Stimulated activated CD4-positive, alpha-beta T cell treated with anti-CD3 and anti-CD28 coated beads, Interleukin-2, amount 100 ng/mL, for 48 hours (primary cell): ENCODE measurements at places on chromosomes 7 and 10.

DNA sequence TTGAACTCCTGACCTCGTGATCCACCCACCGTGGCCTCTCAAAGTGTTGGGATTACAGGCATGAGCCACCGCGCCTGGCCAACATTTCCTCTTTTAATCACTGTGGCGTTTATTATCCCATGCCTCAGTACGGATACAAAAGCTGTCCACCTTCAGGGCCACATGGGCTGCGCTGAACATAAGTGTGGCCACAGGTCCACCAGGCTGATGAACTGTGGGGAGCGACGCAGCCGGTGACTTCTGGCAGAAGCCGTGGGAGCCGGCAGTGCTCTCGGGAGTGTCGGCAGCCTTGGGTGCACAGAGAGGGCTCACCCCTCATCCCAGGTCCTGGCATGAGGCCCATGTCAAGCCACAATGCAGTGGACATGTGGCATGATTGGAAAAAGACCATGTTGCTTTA lies 223.6 kb downstream of the TNS3 start:
- DNase-seq: no peak

GRCh38 chr10:121183236-121183635 lies 332.1 kb downstream of the WDR11 start:
- DNase-seq: no peak

DNA sequence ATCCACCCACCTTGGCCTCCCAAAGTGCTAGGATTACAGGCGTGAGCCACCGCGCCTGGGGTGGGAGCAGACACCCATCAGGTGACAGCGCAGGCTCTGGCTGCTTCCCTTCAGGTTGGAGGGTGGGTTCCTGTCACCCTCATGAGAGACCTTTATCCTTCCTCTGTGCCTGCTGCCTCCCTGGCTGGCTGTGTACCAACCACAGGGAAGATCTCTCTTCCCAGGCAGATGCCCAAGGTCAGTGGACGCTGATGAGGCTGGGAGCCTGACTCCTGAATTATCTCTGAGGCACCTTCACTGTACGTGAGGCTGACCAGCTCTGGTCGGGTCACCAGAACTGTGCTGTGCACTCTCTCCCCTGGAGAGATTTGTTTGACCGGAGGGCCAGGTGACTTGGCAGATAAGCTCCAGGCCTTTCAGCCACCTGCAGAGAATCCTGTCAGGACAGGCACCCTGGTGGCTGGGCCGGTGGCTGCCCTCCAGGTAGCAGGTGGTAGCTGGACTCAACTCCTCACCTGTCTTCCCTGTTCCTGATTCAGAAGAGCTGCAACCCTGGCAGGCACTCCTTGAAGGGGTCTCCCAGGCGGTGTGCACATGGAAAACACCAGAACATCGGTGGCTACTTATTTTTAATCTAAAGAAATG lies 251.9 kb downstream of the GLRX3 start:
- no peak for DNase-seq

DNA sequence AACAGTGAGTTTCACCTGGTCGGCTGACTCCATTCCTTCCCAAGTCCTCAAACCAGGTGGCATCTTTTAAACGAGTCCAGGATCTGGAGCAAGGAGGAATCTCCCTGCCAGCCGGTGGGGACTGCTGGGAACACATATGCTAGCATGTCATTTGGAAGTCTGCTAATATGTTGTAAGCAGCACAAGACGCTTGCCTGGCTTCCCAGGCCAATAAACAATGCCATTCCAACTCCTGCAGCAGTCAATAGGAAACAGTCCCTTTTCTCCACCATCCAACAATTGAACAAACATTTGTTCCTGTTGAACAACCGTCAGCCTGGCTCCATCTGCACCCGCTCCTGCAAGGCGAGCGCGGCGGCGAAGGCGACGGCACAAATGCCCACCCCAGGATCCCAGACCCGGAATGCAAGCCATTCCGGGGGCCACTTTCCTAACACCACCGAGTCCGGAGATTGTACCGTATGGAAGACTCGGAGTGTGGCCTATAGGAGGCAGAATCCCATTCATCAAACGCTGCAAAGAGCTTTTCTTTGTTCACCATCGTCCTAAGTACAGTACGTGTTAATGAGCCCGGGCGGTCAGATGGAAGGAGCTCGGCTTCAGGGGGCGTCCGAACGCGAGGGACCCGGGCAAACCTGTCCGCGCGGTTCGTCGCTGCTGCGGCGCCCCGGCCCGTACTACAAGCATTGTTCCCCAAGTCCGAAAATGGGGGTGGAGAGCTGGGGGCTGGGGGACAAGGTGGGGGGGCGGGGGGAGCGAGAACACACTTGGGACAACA lies 1.6 kb downstream of the FAM53B start:
- no peak for DNase-seq

DNA sequence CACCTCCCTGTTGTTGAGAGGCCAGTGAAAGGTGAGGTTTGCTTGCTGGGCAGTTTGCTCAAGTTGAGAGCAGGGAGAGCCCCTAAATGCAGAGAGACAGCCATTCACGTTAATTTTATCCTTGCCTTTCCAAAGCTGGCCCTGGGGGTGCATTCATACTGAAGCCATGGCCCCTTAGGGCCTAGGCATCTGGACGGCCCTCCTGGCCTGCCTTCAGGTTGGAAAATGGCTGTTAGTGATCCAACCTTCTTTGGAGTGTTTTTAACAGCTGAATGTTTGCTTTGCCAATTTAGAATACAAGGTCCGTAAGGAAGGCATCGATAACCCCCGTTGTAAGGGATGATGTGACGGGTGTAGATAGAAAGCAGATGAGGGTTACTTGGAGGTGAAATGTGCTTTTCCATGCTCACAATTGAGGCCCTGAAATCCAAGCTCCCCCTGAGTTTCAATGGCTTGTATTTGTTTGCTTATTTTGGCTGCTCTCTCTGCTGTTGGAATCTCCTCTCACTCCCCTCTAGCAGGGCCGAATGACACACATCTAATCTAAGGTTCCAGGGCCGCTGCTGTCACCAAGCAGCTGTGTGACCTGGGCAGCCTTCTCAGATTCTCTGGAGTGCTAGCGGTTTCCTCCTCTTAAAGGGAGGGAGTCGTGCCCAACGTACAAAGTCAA lies 171.6 kb upstream of the MKI67 start:
- no peak for DNase-seq

DNA sequence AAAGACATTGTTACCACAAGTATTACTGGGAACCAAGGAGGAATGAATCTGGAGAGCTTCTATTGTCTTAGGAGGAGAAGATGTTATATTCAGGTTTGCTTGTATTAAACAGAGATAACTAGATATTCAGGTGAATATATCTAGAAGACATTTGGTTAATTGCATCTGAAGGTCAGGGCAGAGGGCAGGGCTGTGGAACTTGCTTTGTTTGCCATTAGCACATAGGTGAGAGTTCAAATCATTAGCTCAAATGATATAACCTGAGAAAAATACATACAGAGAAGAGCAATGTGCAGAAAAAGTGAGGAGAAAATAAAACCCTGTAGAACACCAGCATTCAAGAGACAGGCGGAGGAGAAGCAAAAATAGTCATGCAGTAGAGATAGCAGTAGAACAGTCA lies 116.8 kb downstream of the DNAJB9 start:
- no peak for DNase-seq

GRCh38 chr10:111221682-111222480 lies 145.1 kb downstream of the ADRA2A start:
- DNase-seq: no peak

GRCh38 chr10:97483921-97484320 lies 14.3 kb downstream of the MMS19 start:
- DNase-seq: no peak

DNA sequence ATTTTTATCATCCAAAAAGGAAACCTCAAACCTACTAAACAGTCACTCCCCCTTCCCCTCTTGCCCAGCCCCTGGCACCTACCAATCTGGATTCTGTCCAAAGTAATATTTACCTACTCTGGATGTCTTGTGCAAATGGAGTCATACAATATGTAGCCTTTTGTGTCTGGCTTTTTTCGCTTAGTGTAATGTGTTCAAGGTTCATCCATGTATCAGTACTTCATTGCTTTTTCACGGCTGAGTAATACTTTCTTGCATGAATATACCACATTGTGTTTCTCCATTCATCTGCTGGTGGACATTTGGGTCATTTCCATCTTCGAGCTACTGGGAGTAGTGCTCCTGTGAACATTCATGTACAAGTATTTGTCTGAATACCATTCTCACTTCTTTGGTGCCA lies 113.6 kb downstream of the EEPD1 start:
- DNase-seq: no peak

- no peak for DNase-seq
These were observed 142.0 kb downstream of the PTPN20 start for GRCh38 chr10:47053081-47053798.

GRCh38 chr7:77802557-77803405 lies 4.2 kb downstream of the PHTF2 start:
- no peak for DNase-seq

DNA sequence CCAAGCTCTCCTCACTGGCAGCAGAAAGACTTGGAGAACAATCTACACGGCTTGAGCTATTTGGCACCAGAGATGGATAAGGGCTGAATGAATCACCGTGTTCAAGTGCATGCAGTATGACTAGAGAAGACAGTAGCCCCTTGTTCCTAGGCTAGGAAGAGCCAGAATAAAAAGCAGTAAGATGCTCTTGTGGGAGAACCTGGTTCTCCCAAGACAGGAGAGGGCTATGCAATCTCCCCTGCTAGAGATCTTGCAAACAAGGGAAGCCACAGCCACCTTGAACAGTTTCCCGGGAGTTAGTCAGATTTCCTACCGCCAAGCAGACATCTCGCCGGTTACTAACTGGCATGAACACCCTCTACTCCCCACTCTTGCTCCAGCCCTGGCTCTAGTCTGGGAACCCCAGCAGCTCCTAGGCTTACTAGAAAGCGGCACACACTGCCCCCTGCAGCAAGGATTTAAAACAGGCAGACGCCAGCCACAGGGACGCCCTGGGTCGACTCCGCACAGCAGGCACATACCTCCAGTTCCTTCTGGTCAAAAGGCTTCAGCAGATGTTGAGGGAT lies 107.3 kb downstream of the SMURF1 start:
- no peak for DNase-seq

DNA sequence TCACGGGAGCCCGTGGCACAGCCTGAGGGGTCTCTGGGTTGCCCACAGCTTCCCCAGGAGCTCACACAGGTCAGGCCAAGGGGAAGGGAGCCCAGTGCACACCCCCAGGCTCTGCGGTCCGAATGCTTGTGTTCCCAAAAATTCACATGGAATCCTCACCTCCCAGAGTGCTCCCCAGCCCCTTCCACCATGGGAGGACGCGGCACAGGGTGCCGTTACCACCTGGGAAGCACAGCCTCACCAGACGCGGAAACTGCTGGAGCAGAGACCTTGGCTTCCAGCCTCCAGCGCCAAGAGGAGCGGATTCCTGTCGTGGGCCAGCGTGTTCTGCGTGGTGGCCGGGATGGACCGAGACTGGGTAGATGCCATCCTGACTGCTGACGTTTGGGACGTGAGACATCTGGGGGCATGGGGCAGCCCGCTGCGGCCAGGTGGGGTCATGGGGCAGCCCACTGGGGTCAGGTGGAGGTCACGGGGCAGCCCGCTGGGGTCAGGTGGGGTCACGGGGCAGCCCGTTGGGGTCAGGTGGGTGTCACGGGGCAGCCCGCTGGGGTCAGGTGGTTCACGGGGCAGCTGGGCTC lies 149.4 kb downstream of the WDR37 start:
- no peak for DNase-seq

DNA sequence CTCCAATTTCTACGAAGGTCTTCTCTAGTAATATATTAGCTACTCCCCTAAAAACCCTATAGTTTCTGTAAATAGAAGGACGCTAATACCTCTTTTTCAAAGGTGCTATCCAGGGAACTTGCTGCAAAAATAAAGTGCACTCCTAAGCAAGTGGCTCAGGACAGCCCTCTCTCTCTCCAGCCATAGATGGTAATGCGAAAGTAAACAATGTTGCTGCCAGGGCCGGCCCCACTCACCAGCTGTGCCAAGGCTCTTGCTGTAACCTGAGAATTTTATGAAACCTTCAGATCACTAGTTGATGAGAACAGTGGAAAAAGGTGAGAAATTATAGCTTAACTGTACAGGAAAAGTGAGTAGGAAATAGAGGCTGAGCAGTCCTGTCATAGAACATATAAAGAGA lies 10.9 kb upstream of the TAS2R39 start:
- no peak for DNase-seq

GRCh38 chr7:152556013-152556755 lies 119.8 kb downstream of the XRCC2 start:
- no peak for DNase-seq

DNA sequence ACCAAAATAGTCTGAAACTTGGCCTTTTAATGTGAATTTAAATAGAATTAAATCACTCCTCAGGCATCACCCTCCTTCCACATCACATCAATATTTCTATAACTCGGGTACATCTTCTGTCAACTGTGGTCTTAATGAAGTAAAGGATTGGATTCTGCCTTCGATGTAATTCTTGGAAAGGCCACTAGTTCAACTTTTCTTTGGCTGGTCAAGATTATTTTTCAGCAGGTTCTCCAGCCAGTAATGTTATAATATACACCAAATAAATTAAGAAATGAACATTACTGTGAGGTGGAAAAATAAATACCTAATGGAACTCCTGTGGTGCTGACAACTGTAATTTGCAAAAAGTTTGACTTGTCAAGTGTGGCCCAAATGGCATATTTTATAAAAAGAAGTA lies 9.7 kb upstream of the SLC16A9 start:
- no peak for DNase-seq

GRCh38 chr10:88249450-88249849 lies 333.7 kb downstream of the RNLS start:
- no peak for DNase-seq

- no peak for DNase-seq
These were observed 357.4 kb upstream of the TMEM229A start for GRCh38 chr7:124390301-124390700.

GRCh38 chr10:73183667-73184281 lies 15.9 kb downstream of the FAM149B1 start:
- no peak for DNase-seq

- no peak for DNase-seq
These were observed 16.2 kb downstream of the MACC1 start for GRCh38 chr7:20200971-20201370.

DNA sequence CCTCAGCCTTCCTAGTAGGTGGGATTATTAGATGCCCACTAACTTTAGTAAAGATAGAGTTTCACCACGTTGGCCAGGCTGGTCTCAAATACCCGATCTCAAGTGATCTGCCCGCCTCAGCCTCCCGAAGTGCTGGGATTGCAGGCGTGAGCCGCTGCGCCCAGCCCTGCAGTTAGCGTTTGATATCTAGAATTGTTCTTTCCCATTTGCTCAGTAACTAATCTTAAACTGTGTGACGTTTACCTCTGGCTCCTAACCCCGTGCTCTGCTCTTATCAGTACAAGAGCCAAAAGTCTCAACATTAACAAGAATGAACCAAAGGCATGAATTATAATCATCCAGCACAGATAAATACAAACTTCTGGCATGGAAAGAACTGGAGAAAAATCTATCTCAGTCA lies 47.4 kb downstream of the IGF2BP3 start:
- DNase-seq: no peak

GRCh38 chr10:129847741-129848483 lies 116.2 kb downstream of the EBF3 start:
- DNase-seq: no peak
